ENCODE measurements at places on chromosomes 4 and X.

GRCh38 chr4:53380221-53380620, 2.8 kb downstream of the FIP1L1 start:
- no peak for DNase-seq

- DNase-seq, result no peak
Measured at GRCh38 chrX:21975812-21976211, 35.3 kb downstream of the SMS start.

DNA sequence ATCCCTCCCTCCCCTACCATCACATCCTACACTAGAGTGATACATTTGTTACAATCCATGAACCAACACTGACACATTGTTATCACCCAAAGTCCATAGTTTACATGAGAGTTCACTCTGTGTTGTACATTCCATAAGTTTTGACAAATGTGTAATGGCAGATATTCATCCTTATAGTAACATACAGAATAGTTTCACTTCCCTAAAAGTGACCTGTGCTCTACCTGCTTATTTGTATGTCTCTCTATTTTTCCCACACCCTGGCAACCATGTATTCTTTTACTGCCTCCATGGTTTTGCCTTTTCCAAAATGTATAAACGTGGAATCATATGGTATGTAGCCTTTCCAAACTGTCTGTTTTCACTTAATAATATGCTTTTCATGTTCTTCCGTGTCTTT, 42.2 kb upstream of the HPGD start:
- no peak for DNase-seq

DNA sequence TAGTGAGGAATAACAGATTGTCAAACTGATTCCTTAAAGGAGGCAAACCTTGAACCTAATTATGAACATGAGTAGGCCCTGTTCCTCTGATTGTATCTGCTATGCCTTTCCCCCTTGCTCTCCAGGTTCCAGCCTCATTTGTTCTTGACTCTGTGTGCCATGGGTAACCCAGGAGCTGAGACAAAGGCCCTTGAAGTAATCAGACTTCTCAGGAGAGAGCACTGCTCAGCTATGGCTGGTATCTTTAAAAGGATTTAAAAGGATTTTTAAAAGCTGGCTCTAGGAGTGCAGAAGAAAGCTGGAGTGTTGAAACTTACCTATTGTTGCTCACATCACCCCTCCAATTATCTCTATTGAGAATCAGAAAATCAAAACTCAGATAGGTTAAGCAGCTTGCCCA, 1565.5 kb upstream of the AGA start:
- DNase-seq, result no peak

DNA sequence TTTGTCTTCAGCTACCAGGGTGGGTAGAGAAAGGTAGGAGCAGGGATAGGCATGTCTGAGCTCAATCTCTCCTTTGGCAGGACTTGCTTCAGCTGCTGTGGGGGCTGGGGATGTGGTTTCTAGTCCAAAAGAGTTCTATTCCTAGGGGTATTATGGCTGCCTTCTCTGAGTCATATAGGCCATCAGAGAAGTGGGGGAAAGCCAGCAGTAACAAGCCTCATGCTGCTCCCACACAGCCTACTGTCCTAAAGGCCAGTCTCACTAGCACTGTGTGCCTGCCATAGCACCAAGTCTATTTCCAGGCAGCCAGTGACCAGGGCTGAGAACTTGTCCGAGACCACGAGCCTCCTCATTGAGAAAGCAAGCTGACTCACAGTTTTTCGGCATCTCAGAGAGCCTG, 270.6 kb downstream of the DCAF12L2 start:
- DNase-seq, result no peak

GRCh38 chr4:110170861-110171260, 27.6 kb downstream of the ELOVL6 start:
- DNase-seq, result no peak

DNA sequence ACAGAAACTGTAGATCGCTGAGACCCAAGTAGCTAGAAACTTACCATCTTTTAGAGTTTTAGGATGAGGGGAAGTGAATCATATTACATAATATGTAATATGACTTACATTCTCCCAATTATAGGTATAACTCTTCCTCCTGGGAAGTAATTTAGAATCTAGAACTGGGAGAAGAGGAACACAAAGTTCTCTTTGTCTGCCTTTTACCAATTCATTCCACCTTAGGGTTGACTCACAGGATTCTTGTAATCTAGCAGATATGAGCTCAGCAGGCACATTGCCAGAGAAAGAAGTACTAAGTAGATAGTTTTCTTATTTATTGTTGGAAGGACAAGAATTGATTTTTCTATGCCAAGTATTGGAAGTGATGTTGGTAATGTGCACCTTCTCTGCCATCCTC, 58.0 kb upstream of the CCSER1 start:
- no peak for DNase-seq

DNA sequence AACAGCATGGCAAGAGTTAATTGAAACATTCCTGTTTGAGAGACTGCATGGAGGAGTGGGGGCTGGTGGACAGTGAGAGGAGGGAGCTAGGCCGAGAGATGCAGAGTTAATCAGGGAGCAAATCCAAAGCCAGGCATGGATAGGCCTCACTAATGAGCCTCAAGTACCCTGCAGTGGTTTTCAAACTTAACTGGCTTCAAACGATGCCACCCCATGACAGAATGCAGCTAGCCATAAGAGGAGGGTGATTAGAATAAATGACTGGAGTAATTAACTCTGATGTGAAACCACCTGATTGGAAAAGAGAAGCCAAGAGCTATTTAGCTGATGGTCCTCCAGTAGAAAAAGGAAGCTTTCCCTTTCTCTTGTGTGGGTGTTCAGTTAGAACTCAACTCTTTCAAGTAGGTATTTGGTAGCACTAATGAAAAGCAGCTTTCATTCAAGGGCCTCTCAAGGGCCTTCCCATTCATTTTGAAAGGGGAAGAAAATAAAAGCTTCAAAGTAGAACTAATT, 215.4 kb upstream of the MAB21L2 start:
- DNase-seq, result no peak

DNA sequence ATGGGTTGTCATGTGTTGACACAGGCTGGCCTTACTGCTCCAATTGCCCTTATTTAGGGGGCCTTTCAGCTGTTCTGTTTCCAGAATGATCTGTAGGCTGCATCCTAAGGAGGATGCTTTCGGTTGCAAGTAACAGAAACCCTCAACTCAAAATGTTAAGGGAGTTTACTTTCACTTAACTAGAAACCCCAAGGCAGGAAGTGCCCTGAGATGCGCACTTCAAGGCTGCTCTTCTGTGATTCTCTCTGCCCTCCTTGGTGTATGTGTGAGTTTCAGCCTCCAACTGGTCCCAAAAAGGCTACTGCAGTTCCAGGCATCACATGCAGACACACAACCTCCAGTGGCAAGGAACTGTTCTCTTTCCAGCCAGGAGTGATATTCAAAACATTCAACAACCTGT, 97.3 kb upstream of the ATP6AP2 start:
- no peak for DNase-seq

- peak; percentile 74 for DNase-seq
Measured at GRCh38 chr4:158172261-158173258, at the start of gene GASK1B. Gene GASK1B, minus strand, starts transcription at chr4:158173025. Its CDS starts 1,650 bp downstream, at chr4:158171375.

DNA sequence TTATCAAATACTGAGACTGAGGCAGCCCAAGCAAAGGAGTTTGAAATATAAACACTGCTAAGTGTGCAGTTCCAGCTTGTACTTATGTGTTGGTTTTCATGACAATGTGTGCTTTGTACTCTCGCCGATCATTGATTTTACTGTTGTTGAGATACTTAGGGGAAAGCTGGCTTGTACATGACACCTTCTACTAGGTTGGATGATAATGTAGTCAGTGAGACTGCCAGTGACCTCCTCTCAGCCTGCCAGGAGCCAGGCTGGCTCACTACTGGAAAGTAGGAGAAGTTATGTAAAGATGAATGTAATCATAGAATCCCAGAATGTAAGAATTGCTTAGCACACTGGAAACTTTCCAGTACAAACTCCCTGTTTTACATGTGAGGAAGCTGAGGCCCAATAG, 132.0 kb downstream of the AFF2 start:
- DNase-seq, result no peak

DNA sequence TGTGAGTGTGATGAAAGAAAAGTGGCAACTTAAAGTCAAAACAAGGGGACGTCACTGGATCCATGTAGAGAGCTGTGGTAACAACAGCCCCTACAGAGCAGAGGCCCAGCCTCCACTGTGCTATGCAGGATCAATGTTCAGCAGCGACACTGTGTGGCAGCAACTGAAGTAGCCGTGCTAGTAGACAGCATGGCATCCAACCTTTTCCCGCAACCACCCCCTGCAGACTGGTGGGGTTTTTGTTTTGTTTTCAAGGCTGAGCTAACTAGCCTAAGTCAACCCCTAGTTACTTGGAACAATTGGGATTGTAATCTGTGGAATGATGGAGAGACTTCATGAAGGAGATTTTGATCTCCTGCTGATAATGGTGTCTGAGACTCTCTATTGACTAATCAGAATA, 44.4 kb upstream of the PPARGC1A start:
- DNase-seq, result no peak

- no peak for DNase-seq
Measured at GRCh38 chr4:180101348-180102083, 2141.7 kb upstream of the TENM3 start.

- DNase-seq, result peak; percentile 4
Measured at GRCh38 chr4:150385606-150386005, 196.3 kb upstream of the MAB21L2 start.

DNA sequence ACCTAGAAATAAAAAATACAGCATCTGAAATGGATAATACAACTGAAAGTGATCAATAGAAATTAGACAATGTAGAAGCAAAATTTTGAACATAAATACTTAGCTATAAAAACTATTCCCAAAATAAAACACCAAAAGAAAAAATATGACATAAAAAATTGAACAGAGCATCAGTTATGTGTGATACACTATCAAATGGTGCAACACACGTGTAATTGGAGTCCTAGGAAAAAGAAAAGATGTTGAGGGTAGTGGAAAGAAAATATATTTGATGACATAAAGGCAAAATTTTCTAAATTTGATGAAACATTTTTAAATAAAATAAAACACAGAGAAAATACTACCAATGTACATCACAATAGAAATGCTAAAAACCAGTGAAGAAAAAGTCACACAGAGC, 63.1 kb downstream of the NPY2R start:
- DNase-seq, result no peak

- peak; percentile 80 for DNase-seq
Measured at GRCh38 chr4:23945451-23946017, 55.7 kb upstream of the PPARGC1A start.

GRCh38 chrX:74540635-74541249, 73.7 kb downstream of the RLIM start:
- no peak for DNase-seq

DNA sequence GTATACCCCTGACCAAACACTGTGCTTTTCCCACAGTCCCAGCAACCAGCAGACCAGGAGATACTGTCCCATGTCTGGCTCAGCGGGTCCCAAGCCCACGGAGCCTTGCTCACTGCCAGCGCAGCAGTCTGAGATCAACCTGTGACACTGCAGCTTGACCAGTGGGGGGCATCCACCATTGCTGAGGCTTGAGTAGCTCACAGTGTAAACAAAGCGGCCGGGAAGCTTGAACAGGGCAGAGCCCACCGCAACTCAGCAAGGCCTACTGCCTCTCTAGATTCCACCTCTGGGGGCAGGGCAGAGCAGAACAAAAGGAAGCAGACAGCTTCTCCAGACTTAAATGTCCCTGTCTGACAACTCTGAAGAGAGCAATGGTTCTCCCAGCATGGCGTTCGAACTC, 58.1 kb downstream of the SLC10A6 start:
- no peak for DNase-seq

DNA sequence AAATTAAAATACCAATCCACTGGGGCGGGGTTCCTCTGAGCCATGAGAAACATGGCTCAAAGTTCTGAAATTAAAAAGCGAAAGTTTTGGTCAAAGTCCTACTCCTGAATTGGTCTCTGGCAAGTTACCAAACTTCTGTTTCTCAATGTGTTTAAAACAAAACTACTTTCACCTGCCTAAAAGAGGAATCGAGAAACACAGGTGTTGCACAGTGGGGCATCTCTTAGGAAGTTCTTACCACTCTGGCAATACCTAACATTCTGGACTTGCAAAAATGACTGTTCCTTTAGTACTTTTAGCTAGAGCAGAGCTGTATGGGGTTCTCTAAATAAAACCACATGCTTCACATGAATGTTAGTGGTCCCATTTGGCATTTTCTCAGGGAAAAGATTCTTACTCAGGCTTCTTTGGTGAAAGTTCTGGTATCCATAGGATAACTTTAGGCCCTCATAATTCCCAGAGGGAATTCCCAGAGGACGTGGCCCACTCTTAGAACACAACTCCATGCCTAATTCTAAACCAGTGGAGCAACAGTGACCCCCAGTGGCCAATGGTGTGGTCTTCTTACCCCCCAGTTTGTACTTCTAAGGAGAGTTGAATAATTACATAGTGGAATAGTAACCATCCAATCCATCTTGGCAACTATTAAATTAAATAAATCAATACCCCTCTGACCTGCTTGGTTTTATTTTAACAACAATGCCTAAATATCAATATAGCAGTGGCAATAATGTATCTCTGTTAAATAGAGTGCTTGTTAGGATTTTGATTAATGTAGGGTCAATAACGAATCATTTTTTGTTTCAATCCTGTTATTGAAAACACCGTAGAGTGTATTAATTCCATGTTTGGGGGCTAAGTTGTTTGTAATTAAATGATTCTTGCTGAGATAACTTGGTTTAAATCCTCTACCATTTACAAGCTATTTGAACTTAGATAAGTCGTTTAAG, 21.9 kb downstream of the BMP3 start:
- peak; percentile 56 for DNase-seq

DNA sequence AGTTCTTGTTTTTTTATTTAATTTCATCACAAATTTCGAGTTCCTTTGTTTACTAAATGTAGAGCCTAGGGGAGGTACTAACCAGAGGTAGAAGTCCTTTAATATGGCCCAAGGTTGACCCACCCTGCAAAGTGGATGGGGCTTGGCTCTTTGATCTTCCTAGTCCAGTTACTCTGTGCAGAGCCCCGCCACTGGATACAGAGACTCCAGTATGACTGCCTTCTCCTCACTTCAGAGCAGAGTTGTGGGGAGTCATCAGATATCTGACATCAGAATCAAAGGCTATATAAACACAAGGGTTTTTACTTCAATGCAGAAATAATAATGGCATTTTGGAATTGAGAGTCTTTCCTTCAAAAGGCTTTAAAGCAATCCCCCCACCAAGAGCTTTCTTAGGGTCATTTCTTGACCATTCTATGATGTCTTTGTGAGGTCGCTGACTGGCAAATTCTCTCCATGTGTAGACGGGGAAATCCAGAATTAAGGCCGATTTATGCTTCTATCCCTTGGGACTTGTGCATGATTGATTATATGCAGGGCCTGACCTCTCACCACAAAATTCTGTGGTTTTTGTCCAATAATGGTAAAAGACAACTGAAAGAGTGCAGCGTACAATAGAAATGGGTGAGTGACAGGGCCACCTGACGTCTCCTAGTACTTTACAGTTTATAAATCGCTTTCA, 88.3 kb upstream of the CITED1 start:
- no peak for DNase-seq

GRCh38 chr4:187235456-187236170, 512.0 kb upstream of the FAT1 start:
- no peak for DNase-seq
